ENCODE measurements at places on chromosomes 12 and 14.
A peak's percentile ranks its signal among the peaks of the same experiment; 100 is the strongest.

GRCh38 chr12:103469719-103470118 is 26.0 kb downstream of the C12orf42 start:
- DNase-seq, result no peak

- DNase-seq, result no peak
Measured at GRCh38 chr14:104358528-104359300, 220.3 kb downstream of the KIF26A start.

- DNase-seq, result no peak
Measured at GRCh38 chr12:54240971-54241588, 38.8 kb downstream of the CBX5 start.

DNA sequence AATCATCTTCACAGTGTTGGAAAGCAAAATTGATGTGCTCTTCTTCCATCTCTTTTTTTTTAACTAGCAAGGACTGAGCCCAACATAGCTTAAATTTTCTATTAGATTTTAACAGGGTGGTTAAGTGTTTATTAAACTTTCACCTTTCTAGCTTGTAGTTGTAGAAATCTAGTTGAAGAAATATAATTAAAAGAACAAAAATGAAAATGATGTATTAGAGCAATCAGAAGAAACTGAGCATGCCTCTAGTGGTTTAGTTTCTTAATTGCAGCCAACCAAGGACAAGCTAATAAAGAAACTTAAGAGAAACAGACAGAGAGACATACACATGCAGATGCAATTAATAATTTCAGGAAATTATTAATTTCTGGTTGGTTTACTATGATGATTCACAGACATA is 673.0 kb upstream of the LMO3 start:
- no peak for DNase-seq

GRCh38 chr14:104983231-104983721 is 2.3 kb upstream of the CLBA1 start:
- no peak for DNase-seq

DNA sequence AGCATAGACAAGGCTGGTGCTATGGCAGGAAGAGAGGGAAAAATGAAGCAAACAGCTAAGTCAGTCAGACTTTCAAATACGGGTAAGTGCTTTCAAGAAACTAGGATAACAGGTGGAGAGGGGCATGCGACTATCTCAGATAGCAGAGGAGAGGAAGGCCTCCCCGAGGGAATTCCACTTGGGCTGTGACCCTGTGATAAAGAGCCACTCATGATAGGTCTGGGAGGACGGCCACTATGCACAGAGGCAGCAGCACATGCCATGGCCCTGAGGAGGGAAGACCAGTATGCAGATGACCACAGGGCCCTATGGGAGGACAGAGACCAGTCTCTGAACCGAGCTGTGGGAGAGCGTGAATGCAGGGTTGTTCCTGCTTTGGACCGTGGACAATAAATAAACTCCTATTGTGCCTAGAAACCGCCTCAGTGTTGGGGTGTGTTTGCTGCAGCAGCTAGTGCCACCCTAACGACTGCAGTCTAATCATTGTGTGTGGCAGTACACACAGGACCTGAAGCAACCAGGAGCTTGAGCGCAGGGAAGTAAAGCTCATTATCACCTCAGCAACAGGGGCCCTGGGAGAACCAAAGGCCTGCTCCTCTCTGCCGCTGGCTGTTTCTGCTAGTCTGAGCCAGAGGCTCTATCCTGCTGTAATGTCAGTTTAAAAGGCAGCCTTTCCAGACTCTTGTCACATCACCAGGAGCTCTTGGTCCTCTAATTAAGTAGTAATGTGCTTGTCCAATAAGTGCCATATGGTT is 119.1 kb downstream of the CACNA1C start:
- no peak for DNase-seq

- peak; percentile 96 for DNase-seq
Measured at GRCh38 chr12:11797317-11797913, 147.9 kb downstream of the ETV6 start.

DNA sequence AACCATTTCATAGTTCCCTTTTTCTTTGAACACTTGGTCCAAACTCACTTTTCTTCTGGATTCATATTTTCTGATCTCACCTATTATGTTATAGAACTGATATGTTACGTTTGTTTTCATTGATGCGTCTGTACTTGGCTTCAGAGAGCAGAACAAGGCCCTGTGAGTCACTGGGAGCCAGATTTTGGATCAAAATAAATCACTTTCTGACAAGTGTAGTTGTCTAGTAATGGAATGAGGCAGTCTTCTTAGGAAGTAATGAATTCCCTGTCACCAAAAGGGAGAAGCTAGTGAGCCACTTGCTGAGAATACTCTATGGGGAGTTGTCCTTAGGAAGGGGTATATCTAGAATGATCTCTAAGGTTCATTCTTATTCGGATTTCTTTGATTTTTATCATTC is 10.2 kb downstream of the BICD1 start:
- DNase-seq, result no peak

DNA sequence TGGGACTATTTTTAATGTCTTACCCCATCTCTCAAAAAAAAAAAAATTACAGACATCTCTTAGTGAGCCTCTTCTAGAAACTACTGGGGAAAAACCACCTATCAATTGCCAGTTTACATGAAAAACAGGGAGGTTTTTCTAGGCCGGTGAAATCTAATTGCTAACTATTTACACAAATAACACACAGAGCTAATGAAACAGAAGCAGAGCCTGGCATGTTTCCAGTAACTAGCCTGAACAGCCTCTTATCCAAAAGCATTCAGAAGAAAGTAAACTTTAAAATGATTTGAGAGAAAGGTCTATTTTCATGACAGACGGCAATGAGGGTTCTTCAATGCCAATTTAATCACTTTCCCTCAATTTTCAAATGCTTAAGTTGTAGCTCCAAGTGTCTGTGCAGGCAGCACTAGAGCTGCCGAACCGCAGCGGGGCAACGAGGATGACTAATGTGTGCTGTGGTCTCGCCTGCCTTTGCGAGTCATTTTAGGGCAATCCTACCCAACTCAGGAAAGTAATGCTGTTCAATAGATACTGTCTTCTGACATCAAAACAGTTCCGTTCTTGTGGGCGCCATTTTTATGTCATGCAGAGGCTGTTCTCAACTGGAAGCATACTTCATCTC is 84.6 kb downstream of the SETD3 start:
- no peak for DNase-seq

GRCh38 chr12:130075497-130076076 is 86.7 kb upstream of the FZD10 start:
- DNase-seq, result no peak

DNA sequence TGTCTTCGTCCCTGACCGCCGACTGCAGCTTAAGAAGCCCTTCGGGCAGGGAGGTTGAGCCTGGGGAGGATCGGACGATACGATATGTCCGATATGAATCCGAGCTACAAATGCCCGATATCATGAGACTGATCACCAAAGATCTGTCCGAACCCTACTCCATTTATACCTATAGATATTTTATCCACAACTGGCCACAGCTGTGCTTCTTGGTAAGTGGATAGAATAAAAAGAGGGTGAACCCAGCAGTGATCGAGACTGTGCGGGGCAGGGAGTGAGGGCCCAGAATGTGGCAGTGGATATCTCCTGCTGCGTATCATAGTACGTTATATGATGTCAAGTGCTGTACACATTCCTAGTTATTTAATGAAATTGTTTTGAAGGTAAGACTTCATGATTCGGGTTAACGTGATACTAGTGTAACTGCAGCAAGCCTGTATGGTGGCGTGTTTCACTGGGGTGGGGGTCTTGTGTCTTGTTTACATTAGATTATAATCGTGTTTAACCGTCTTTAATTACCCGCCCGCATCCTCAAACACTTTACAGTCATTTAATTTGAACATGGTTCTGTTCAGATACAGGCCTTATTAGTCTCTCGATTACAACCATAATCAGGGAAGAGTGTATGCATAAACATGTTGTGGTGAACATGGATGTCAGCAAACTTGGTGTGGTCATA is 1.3 kb downstream of the NAA30 start:
- DNase-seq, result no peak
